A549 treated with DMSO at 1 μM for 4 hours (cell line): ENCODE measurements at places on chromosomes 7 and 10. TPM values are rescaled to one million over a fixed set of nuclear protein-coding genes. Genes with fewer than 3 reads are reported as not detected.

Gene CCDC201
- total RNA-seq: 0.02 TPM in 1 of 5 replicates, not detected in the others

Gene CDCA7L
- total RNA-seq: 13.5 to 19.0 TPM (median 16.4 TPM) in 5 replicates

Gene SHTN1
- 22.8 to 31.3 TPM (median 27.0 TPM) in 5 replicates for total RNA-seq

Gene NUTM2A
- 0.05 to 0.19 TPM (median 0.12 TPM) in 4 of 5 replicates, not detected in the other for total RNA-seq

Gene FGL2
- not detected in 5 replicates for total RNA-seq

Gene TMEM270
- total RNA-seq: 0.19 to 0.23 TPM in 2 of 5 replicates, not detected in the others

Gene PCLO
- total RNA-seq: 0.77 to 1.5 TPM (median 1.1 TPM) in 5 replicates

Gene ASZ1
- not detected in 5 replicates for total RNA-seq

Gene TBC1D12
- 4.6 to 6.8 TPM (median 5.6 TPM) in 5 replicates for total RNA-seq

Gene IL6
- 2.3 to 7.6 TPM (median 3.2 TPM) in 5 replicates for total RNA-seq

Gene NPTX2
- total RNA-seq: 0.06 to 0.21 TPM (median 0.08 TPM) in 3 of 5 replicates, not detected in the others

Gene C10orf62
- total RNA-seq: not detected in 5 replicates

Gene SLC16A12
- 0.02 to 0.04 TPM in 2 of 5 replicates, not detected in the others for total RNA-seq

Gene AQP1
- total RNA-seq: 0.41 to 0.88 TPM (median 0.44 TPM) in 5 replicates

Gene INMT
- not detected in 5 replicates for total RNA-seq

Gene MOSPD3
- 17.2 to 20.3 TPM (median 18.1 TPM) in 5 replicates for total RNA-seq

Gene ANKRD2
- 2.9 to 5.1 TPM (median 4.3 TPM) in 5 replicates for total RNA-seq

Gene GIMAP2
- 0.06 TPM in 2 of 5 replicates, not detected in the others for total RNA-seq

Gene CC2D2B
- total RNA-seq: 0.15 to 0.34 TPM (median 0.22 TPM) in 3 of 5 replicates, not detected in the others

Gene PRKCQ
- total RNA-seq: 4.2 to 4.9 TPM (median 4.5 TPM) in 5 replicates

Gene RAPGEF5
- total RNA-seq: 0.10 to 0.18 TPM (median 0.17 TPM) in 5 replicates

Gene METTL2B
- total RNA-seq: 20.1 to 29.7 TPM (median 26.5 TPM) in 5 replicates

Gene C1GALT1
- total RNA-seq: 30.3 to 39.1 TPM (median 35.6 TPM) in 5 replicates

Gene TFR2
- total RNA-seq: 2.3 to 3.1 TPM (median 2.6 TPM) in 5 replicates
